ENCODE measurements at places on chromosomes 12 and 14.

- DNase-seq, result no peak
These were observed 314.8 kb upstream of the FKBP4 start for GRCh38 chr12:2479851-2480535.

GRCh38 chr12:130076752-130077151 is 85.5 kb upstream of the FZD10 start:
- no peak for DNase-seq

DNA sequence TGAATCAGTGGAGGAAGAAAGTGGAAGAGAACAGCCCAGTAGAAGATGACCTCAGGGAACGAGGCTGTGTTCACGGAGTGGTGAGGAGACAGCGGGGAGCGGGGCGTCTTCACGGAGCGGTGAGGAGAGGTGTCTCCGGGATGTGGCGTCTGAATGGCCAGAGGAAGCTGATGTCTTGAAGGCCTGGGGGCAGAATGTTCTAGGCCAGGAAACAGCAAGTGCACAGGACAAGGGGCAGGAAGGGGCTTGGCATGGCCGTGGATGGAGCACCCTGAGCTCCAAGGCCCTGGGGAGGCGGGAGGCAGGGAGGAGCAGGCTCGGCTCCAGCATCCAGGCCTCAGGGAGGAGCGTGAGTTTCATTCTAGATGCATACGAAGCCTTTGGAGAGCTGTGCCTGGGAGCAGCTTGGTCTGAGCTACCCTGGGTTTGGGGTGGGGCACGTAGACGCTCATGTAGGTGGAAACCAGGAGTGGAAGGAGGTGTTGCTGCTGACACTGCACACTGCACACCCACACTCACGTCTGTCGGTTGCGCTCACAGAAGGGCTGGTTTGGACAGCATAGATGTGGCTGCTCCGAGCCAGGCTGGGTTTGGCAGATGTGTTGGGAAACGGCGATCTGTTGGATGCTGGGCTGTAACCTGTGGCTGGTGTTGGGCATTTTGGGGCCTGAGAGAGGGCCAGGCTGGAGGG is 131.6 kb downstream of the ADGRD1 start:
- no peak for DNase-seq

GRCh38 chr14:50014809-50015430 is 101.5 kb downstream of the VCPKMT start:
- no peak for DNase-seq

- no peak for DNase-seq
These were observed 73.9 kb downstream of the PPP1R36 start for GRCh38 chr14:64623554-64624165.

DNA sequence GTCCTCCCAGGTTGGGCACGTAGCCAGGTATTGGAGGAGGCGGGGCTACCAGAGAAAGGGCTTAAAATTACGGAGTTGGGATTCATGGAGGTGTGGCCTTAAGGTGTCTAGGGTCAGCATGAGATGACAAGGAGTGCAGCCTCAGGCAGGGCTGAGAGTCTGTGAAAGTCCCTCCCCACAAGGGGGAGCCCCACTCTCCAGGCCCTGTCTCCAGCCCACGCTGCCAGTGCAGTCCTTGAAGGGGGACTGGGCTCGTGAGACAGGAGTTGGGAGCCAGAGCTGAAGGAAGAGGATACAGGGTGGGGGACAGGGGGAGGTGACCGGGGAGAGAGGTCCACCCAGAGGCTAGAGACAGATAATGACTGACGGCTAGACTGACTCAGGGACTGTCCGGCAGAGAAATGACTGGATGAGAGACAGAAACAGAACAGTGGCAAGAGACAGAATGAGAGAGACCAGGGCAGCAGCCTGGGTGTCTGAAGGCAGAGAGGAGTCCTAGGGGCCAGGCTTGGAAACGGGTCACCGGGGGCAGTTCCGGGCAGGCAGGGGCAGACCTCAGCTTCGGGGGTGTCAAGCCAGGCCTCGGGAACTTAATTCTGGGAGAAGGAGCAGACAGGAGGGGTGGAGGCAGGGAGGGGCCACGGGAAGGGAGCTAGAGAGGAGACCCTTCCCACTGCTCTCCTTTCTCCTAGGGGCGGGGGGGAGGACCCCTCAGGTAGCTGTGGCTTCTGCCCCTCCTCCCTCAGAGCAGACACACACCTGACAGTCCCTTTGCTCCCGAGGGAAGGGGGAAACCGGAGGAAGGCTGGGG is 970 bp downstream of the CDH24 start:
- peak; percentile 68 for DNase-seq

DNA sequence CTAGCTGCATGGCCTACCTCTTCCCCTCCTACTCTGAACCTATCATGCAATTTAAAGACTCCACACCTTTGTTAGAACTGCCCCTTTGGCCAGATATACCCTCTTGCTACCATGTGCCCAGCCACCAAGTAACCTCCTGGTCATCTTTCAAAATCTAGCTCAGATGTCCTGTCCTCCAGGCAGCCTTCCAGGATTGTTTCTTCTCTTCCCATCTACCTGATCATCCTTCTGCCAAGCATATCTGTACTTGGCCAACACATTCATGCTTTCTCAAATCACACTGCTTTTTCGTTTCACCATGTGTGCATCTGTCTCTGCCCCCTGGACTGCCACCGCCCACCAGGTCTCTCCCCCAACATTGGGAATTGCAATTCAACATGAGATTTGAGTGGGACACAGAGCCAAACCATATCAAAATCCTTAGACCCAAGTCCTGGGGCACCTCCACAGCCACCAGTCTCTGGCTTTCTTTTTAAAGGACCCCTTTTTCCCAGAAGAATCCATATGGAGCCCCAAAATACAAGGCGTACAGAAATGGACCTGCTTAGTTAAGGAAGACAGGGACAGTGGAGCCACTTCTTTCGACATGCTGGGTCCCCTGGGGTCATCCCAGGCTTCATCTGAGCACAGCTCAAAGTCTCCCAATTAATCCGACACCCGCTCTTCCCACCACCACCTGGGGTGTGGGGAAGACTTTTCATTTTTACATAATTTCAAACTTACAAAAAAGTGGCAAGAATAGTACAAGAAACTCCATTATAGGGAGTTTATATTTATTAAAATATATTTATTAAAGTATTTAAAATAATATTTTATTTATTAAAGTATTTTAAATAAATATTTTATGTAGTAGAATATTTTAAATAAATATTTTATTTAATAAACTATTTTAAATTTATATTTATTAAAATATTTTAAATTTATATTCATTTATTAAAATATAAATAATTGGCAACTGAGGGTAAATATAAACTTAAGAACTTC is 7.9 kb upstream of the CMKLR1 start:
- DNase-seq, result no peak

- DNase-seq, result no peak
These were observed 11.0 kb downstream of the TPH2 start for GRCh38 chr12:71949646-71950045.

- DNase-seq, result no peak
These were observed 116.3 kb upstream of the VASH1 start for GRCh38 chr14:76644855-76645518.

- DNase-seq, result peak; percentile 57
These were observed 1.5 kb downstream of the KRT8 start for GRCh38 chr12:52903285-52903854.

DNA sequence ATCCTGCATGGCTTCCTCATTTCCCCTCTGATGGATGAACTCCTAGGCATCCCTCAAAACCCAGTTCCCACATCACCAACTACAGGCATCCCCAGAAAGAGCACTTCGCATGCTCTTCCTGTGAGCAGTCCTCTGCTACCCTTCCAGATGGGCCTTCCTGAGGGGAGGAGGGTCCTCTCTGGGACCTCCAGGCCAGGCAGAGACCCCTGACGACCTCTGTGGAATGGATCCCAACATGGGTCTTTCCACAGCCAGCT is 1.9 kb downstream of the AKT1 start:
- DNase-seq, result no peak

GRCh38 chr12:109134186-109134917 is 18.0 kb downstream of the ACACB start:
- no peak for DNase-seq

GRCh38 chr12:80847575-80847974 is 90.2 kb downstream of the LIN7A start:
- DNase-seq, result no peak

DNA sequence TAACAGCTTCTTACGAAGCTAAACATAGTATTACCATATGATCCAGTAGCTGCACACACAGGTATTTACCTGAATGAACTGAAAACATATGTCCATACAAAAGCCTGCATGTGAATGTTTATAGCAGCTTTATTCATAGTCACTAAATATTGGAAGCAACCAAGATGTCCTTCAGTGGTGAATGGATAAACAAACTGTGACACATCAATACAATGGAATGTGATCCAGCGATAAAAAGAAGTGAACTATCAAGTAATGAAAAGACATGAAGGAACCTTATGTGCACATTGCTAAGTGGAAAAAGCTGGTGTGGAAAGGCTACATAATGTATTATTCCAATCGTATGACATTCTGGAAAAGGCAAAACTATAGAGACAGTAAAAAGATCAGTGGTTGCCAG is 38.1 kb upstream of the JDP2 start:
- DNase-seq, result no peak

- no peak for DNase-seq
These were observed 231.9 kb downstream of the C12orf75 start for GRCh38 chr12:105562199-105562971.

GRCh38 chr12:66800046-66800445 is 121.2 kb upstream of the GRIP1 start:
- no peak for DNase-seq

- no peak for DNase-seq
These were observed 159.4 kb downstream of the EPS8 start for GRCh38 chr12:15629761-15630160.

- no peak for DNase-seq
These were observed 169.3 kb upstream of the CAND1 start for GRCh38 chr12:67099858-67100257.

GRCh38 chr14:57889245-57889644 is 23.4 kb upstream of the SLC35F4 start:
- DNase-seq, result no peak

- DNase-seq, result no peak
These were observed 196.3 kb downstream of the PPM1H start for GRCh38 chr12:62738616-62739015.

DNA sequence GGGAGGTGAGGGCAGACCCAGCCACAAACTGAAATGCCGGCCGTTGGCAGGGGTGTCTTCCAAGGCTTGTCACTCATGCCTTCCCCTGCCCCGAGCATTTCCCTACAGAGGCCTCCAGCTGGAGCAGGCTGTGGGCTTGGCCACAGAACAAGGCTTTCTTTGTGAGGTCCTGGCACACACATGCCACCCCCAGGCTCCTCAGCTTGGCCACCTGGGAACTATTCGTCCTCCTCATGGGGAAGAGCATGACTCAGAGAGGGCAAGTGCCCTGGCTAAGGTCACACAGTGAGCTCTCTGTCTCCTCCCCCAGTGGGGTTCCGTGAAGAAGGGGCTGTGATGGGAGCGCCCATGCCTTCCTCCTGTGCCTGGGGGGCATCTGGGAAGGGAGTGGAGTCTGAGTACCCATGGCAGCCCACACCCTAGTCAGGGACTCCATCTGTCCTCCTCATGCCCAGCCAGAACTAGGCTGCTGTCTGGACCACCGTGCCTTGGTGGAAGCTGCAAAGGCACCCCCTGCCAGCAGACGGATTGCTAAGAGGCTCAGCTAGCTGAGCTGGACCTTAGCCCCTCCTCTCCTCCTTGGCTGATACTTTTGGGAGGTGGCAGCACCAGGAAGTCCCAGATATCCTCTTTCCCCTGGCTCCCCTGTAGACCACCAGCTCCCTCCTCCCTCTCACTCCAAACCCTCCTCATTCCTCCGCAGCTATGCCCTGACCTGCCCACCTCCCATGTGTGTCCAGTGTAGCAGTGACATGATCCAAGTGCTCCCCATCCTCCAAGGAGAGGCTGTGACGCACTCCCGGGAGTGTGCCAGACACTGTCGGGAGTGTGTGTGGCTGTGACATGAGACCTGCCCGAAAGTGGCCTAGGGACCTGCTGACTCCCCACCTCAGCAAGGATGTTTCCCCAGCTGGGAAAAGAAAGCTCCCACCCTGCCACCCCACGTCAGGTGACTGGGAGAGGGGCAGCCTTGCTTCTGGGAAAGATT is 21.4 kb downstream of the ABCB9 start:
- DNase-seq, result no peak

GRCh38 chr12:68568922-68569569 is 41.7 kb upstream of the RAP1B start:
- no peak for DNase-seq

GRCh38 chr12:56081393-56082347 is 1.7 kb downstream of the ERBB3 start:
- DNase-seq, result no peak

DNA sequence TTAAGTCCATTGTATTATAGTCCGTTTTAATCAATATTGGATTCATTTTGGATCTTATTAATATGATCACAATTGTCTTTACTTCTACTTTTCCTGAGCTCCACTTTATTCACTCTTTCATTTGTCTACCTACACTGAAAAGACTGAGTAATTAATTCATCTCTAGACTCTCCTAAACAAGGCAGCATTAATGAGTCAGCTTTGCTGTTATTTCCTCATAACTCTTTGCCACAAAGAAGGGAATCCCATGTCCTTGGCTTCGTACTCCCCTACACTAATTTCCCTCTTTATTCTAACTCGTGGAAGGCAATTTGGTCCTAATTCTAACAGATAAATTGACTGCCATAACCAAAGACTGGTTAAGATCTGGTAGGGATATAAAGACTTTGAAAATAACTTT is 91.9 kb downstream of the ARMH4 start:
- no peak for DNase-seq

DNA sequence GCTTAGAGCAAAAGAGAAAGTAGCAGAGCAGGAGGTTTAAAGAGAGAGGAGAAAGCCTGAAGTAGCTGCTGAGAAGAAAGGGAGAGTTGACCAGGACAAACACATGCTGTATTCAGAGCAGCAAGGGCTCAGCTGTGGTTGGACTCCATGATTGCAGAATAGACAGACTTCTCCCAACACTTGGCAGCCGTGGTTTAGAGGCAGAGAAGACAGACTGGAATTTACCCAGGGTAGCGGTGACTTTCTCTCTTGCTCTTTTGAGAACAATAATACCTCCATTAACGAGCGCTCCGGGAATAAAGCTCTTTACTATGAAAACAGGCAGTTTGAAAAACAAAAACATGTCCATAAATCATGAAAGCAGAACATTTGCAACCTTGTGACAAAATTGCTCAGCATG is 21.4 kb upstream of the IGF1 start:
- no peak for DNase-seq

DNA sequence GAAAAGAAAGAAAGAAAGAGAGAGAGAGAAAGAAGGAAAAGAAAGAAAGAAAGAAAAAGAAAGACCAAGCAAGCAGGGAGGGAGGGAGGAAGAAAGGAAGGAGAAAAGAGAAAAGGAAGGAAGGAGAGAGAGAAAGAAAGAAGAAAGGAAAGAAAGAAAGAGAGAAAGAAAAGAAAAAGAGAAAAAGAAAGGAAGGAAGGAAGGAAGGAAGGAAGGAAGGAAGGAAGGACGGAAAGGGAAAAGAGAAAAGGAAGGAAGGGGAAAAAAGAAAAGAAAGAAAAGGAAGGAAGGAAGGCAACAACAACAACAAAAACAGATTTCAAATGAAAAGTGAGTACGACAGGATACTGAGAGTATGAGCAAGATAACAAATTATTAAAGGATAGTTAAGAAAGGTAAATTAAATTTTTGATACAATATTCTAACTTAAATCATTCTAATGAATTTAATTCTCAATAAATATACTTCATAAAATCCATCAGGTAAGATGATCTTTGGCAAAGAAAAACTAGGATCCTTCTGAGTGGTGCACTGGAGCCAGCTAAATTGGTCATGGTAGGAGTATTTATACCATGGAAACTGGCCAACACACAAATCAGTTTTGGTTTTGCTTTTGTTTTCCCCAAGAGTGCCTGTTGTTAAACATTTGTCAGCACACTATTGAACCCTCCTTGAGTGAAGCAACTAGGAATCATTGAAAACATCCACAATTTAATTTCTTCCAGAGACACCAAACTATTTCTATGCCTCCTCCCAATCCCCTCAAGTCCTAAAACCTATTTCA is 56.1 kb upstream of the DYRK2 start:
- no peak for DNase-seq

Measured in CD14-positive monocyte (primary cell).